ENCODE measurements at places on chromosomes 12 and 14.

GRCh38 chr14:99982537-99983250 lies 82.5 kb upstream of the EVL start:
- DNase-seq = no peak

GRCh38 chr12:8823565-8824300 lies 1.3 kb downstream of the A2ML1 start:
- no peak for DNase-seq

GRCh38 chr14:64234877-64235651 lies 59.1 kb downstream of the ESR2 start:
- DNase-seq = no peak

DNA sequence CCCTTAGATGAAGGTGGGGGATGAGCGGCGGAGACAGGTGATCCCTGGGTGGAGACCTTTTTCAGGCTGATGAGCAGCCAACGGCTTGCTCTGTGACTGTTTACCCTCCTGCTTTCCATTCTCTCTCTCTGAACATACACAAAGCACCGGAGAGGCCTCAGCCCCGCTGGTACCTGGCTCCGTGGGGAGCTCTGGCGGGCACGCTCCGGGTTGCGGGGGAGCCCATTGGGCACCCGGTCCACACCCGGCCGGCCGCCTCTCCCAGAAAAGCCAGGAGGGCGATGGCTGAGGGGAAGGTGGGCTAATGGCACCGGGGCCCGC lies 545 bp downstream of the SMARCC2 start:
- no peak for DNase-seq

DNA sequence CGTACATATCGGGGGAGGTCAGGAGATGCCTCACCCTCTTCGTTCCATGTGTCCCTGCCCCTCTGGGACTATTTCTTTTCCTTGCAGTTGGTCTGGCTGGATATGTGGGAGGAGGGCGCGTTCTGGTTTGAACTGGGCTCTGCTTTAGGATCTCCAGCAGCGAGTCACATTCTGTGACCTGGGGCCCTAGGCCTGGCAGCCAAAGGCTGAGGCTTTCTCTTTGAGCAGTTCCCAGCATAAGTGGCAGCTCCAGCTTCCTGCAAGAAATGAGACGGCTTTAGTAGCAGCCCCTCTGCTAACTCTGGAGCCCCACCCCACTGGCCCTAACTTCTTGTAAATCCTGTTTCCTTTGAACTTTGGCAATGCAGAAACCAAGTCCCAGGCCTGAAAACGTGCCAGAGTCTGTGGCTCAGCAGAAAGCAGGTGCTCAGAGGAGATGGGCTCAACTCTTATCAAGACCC lies 274.8 kb downstream of the DPF3 start:
- DNase-seq = no peak

- DNase-seq = no peak
Measured at GRCh38 chr12:112179916-112180315, 54.6 kb downstream of the TRAFD1 start.

DNA sequence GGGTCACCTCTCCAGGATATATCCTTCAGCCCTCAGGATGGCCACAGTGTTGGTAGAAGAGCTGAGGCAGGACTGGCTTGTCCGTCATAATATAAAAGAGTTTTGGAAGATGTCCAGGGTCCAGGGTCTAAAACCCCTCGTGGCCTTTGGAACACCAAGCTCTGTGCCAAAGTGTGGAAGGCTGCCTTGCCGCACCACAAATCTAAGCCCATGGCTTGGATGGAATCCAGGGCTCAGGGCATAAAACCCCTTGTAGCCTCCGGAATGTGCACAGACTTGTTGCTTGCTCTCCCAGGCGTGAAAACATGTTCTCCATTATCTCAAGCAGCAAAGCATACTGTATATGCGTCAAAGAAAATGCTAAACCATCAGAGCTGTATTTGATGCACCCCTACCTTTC lies 46.7 kb downstream of the TNFAIP2 start:
- no peak for DNase-seq

DNA sequence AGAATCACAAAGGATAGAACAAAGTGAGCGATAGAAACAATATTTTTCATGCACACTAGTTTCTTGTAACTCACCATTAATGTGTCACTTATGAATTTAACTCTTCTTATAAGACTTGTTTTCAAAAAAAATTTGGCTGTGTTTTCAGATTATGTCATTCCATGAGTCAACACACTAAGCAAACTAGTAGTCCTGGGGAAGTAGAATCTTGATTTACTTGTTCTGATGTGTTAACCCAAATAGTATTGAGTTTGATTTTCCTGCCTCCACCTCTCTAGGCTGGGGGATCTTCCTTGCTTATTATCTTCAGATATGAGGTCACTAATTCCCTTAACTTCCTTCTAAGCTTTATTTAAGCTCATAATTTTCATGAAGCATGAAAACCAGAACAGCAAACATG lies 151.0 kb upstream of the SEL1L start:
- no peak for DNase-seq

GRCh38 chr12:132507161-132507538 lies 17.2 kb downstream of the FBRSL1 start:
- no peak for DNase-seq

DNA sequence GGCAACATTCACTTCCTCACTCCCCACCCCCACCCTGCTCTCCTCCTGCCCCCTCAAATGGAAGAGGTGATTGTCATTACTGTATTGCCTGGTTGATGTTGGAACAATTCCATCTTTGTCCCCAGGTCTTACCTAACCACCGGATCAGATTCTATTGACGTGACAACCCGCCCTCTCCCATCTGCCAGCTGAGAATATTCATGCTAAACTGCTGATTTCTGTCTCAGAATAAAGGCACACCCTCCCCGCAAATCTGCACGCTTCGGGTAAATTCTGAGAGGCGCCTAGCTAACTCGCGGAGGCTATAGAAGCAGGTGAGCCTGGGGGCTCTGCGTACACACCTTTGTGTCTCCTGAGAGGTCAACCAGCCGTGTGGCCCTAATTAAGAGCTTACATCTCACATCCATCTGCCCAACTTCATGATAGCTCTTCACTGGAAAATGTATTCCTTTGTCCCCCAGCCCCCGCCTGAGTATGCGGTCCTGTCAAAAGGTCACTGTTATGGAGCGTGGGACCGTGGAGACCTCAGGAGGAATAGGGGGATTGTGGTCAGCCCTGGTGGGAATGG lies 1054.3 kb downstream of the VRK1 start:
- DNase-seq = no peak
